ENCODE measurements at places on chromosomes 2 and 18.

DNA sequence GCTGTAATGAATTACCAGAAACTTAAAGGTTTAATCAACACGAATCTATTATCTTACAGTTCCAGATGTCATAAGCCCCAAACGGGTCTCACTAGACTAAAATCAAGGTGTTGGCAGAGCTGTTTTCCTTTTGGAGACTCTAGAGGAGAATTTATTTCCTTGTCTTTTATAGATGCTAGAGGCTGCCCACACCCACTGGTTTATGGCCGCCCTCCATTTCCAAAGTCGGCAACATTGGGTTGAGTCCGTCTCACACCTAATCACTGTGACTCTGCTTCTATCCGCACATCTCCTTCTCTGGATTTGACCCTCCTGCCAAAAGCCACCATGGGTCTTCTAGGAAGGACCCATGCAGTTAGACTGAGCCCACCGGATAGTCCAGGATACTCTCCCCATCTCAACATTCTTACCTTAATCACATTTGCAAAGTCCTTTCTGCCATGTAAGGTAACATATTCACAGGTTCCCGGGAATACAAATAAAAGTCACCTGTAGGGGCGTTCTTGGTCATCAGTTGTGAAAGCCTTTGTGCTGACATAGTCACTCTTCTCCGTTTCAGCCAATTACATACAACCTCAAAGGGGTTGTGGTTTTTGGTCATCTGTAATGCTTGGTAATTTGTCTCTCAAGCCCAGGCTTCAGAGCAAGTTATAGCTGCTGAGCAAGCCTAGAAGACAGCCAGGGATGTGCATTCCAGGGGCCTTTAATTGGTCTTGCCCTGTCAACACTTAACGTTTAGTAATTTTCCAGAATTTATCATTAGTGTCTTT, 179.4 kb downstream of the ANTXR1 start:
- DNase-seq: no peak

DNA sequence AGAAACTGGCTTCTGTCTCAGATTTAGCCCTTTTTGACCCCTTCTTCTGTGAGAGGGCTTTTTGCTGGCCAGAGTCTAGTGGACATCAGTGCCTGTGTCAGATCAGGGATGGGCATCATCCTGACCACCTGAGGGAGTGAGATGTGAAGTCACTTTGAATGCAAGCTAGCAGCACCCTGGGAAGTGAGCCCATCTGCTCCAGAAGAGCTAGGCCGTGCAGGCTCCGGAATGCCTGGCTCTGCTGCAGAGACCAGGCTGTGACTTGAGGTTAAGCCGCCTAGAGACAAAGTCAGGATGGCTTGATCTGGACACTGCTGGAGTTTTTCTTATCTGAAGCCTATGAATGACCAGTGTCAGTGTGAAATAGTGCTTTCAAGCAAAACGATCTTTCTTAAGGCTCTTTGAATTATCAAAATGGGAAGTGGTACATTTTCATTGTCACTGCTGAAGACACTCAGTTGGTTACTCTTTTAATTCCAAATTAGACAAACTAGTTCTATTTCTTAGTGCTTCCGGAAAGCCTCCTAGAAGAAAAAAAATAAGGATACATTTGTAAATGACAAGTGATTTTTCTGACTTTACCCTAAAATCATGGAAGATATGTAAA, 20.8 kb downstream of the DGUOK start:
- DNase-seq: no peak

DNA sequence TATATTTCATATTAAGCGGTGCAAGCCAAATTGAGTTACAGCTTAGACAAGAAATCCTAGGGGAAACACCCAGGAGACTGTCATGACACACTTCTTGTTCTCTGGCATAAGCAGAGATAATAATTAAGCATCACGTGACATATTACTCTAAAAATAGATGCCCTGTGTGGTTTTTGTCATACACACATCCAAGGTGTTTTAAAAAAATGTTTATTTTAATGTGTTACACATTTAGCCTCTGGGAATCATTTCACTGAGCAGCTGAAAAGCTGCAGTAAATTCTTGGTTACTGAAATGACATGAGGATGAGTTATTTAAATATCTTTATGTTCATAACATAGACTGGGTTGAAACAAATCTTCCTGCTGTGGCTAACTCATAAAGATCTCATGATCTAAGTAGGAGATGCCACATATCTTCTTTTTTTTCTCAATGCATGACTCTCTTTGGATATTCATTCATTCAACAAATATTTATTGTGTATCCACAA, 38.0 kb upstream of the ERMN start:
- DNase-seq: no peak

DNA sequence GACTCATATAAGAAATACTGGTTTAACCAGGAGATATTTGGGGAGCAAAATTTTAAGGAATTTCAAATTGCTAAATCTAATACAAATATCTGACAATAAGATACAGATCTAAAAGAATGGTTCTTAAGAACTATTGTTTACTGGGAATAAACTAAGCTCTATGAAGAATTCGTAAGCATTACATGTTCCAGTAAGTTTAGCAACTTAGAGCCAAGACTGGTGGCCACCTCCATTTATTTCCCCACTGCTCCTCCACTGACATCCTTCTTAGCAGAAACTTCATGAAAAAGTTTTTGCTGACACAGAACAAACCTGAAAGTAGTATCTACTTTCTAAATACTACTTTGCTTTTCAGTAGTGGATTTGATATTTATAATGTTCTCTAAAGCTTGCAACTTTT, 83.0 kb downstream of the ACSL3 start:
- DNase-seq: no peak

- no peak for DNase-seq
Observed at GRCh38 chr2:34875091-34875745, 1276.1 kb upstream of the FAM98A start.

DNA sequence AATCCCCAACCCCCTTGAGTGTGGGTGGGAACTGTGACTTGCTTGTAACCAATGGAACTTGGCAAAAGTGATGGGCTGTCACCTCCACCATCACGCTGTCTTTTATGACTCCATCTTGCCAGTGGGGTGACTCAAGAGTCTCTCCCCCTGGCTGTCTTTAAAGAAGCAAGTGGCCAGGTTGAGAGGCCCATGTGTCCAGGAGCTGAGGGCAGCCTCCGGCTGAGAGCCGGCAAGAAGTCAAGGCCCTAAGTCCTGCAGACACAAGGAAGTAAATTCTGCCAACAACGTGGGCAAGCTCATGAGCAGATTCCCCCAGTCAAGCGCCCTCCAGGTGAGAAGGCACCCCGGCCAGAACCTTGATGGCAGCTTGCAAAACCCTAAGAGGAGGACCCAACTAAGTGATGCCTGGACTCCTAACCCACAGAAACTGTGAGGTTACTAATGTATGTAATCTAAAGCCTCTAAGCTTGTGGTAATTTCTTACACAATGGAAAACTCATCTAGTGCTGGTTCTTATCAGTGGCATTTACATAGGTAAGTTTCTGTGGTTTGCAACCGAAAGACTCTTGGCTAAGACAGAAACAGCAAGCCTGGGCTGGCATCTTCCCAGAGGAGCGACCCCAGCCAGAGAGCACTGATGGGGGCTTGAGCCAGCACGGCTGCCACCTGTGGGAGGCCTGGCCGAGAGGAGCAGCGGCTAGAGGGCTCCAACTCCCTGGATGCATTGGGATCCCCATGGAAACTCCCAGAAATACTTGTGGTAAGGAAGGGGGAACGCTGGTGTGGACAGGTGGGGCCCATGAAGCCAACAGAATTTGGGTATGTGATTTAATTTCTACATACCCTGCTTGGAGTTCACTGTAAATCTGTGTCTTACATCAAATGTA, 49.3 kb downstream of the CIB4 start:
- DNase-seq: no peak

- no peak for DNase-seq
Observed at GRCh38 chr2:56244911-56245530, 61.2 kb downstream of the CCDC85A start.

DNA sequence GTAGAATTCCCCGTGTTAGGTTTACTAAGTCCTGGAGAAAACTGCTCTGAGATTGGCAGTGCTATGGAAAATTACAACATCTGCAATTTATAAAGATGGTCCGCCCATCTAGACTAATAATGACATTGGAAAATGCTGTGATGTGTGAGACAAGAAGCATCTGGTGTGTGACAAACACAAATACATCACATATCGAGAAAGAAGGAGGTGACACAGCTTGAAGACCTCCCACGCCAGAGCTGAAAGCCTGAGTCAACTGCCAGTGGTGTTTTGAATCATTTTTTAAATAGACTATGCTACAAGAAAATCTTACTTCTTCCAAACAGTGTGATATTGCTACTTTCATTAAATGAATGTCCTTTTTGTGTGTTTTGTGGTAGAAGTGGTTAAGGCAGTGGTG, 8.6 kb upstream of the ANO7 start:
- DNase-seq: peak; percentile 26

DNA sequence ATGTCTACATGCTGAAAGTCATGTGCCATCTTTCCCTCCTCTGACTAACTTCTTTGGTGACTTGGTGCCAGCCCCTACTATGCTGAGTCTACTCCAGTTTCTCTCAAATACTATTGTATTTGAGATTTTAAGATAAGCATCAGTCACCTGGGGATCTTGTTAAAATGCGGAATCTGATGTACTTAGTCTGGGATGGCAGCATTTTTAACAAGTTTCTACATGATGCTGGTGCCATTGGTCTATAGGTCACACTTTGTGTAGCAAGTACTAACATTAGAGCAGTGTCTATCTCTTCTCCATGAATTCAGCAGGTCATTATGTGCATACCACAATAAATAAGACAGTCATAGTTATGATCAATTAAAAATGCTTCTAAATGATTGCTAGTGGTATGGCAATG, 106.9 kb downstream of the CERS6 start:
- DNase-seq: no peak

DNA sequence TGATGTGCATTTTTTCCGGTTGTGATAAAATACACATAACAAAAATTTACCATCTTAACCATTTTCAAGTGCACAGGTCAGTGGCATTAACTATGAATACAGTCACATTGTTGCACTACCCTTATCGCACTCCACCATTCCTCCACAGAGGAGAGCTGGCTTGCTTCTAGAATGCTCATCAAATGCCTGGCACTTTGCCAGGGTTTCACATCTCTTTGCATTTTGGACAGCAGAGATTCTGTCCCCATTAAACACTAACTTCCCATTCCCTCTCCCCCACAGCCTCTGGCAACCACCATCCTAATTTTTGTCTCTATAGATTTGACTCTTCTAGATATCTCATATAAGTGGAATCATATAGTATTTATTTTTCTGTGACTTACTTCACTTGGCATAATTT, 165.0 kb downstream of the ASB1 start:
- no peak for DNase-seq

- DNase-seq: no peak
Observed at GRCh38 chr18:65704046-65704445, 46.8 kb upstream of the CDH7 start.

DNA sequence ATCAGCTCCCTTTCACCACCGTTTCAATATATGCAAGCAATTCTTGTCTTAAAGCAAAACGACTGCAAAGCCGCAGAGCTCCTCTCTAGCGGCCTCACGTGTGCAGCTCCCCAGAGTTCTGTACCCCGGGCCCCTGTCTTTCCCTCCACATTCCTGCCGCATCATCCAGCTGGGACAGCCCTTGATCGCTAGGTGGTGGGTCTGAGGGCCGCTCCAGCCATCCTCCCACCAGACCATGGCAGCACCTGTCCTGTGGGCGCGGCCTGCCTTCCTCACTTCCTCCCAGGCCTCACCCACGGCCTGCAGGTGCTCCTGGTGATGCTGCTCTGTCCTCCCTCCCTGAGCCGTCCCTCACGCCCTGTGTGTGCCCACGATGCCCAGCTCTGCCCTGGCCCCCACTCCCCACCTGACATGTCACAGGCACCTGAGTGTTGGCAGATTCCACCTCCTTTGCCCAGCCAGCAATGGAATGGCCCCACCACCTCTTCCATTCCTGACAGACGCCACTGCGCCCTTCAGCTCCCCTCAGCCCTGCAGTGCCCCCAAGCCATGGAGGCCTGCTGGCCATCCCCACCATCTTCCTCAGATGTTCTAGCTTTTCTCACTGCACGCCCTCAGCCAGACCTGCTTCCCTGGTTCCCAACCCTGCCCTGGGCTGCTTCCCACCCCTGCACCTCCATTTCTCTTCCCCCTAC, 15.3 kb upstream of the ALLC start:
- no peak for DNase-seq
